ENCODE measurements at places on chromosomes 4 and X. TPM values are rescaled to one million over a fixed set of nuclear protein-coding genes. Genes with fewer than 3 reads are reported as not detected.

Gene LANCL3
- polyA plus RNA-seq: not detected

Gene RTL9
- polyA plus RNA-seq: not detected

Gene SPIN2B
- 6.7 TPM for polyA plus RNA-seq

Gene SCML2
- 0.41 TPM for polyA plus RNA-seq

Gene GYPE
- polyA plus RNA-seq: not detected

Gene LRIT3
- not detected for polyA plus RNA-seq

Gene PPP2R2C
- polyA plus RNA-seq: not detected

Gene MND1
- not detected for polyA plus RNA-seq

Gene STAP1
- 0.14 TPM for polyA plus RNA-seq

Gene SLC9B2
- 0.38 TPM for polyA plus RNA-seq

Measured in CD14-positive monocyte (primary cell).